CD4-positive, alpha-beta T cell treated with Interleukin-12 subunit alpha and Interleukin-12 subunit beta, for 1 hour (primary cell): ENCODE measurements at places on chromosomes 1 and 21.

- no peak for DNase-seq
Observed at GRCh38 chr1:39272798-39273469, 68.4 kb downstream of the MACF1 start.

DNA sequence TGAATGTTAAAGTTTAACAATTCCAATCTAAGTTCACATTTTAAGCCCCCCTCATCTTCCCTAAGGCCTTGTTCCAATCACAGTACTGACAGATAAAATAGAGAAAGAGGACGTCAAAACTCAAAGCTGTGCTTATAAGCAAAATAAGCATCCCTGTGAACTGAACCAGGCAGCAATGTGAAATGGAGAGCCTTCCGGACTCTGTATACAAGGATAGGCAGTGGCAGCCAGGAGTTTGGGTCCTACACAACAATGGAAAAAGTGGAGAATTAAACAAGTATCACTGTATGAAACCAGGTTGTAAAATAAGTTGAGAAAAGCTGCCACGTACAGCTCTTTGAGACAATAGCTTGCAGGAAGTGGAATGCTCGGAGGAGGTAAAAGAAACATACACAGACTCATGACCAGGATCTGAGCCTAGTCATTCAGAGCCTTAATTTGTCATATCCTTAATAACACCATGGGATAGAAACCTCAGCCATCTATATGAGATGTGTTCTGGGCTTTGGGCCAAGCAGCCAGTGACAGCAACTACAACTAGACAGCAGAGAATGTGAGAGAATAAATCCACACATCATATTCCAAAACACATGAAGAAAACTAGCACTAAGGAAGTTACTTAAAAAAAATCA, 55.2 kb upstream of the PALMD start:
- DNase-seq, result no peak

GRCh38 chr21:43287795-43288755, 119.3 kb downstream of the CRYAA start:
- DNase-seq, result no peak

- no peak for DNase-seq
Observed at GRCh38 chr1:18776777-18777176, 82.7 kb downstream of the TAS1R2 start.

DNA sequence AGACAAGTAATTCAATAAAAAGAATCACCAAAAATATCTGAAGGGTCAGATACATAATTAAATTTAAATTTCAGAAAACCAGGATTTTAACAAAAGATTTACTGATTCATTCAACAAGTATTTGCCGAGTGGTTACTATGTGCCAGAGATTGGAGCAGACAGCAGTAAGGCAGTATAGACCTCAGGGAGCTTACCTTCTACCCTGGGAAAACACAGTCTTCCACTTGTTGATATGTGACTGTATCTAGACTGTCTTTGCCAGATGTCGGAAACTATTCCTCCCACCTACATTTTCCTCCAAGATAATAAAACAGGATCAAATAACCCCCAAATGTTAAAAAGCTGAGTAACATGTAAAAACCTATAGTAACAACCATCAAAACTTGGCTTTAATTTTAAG, 6.2 kb downstream of the HNRNPR start:
- DNase-seq, result no peak

- no peak for DNase-seq
Observed at GRCh38 chr1:1420654-1421141, 378 bp downstream of the ANKRD65 start.

GRCh38 chr21:22763442-22763841, 1765.2 kb downstream of the NCAM2 start:
- DNase-seq, result no peak

DNA sequence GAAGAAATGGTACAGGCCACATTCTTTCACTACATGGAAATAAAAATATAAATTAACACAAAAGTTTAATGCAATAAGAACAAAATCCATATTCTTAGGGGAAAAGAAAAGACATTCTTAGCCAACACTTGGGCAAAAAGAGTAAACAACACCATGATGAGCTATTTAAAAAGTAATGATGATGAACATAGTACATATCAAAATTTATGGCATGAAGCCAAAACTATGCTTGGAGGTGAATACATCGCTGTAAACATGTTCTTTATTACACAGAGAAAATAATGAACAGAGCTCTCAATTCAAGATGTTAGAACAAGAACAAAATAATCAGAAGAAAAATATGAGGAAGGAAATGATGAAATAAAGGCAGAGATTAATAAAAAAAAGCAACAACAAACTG, 158.2 kb downstream of the ZSCAN20 start:
- no peak for DNase-seq

DNA sequence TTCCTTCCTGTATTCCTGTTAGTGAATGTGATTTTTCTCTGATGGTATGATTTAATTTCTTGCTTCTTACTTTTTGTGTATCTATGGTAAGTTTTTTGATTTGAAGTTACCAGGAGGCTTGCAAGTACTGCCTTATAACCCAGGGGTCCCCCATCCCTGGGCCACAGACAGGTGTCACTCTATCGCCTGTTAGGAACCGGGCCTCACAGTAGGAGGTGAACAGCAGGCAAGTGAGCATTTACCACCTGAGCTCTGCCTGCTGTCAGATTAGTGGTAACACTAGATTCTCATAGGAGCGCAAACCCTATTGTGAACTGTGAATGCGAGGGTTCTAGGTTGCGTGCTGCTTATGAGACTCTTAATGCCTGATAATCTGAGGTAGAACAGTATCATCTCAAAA, 143.3 kb downstream of the RPS6KC1 start:
- no peak for DNase-seq

DNA sequence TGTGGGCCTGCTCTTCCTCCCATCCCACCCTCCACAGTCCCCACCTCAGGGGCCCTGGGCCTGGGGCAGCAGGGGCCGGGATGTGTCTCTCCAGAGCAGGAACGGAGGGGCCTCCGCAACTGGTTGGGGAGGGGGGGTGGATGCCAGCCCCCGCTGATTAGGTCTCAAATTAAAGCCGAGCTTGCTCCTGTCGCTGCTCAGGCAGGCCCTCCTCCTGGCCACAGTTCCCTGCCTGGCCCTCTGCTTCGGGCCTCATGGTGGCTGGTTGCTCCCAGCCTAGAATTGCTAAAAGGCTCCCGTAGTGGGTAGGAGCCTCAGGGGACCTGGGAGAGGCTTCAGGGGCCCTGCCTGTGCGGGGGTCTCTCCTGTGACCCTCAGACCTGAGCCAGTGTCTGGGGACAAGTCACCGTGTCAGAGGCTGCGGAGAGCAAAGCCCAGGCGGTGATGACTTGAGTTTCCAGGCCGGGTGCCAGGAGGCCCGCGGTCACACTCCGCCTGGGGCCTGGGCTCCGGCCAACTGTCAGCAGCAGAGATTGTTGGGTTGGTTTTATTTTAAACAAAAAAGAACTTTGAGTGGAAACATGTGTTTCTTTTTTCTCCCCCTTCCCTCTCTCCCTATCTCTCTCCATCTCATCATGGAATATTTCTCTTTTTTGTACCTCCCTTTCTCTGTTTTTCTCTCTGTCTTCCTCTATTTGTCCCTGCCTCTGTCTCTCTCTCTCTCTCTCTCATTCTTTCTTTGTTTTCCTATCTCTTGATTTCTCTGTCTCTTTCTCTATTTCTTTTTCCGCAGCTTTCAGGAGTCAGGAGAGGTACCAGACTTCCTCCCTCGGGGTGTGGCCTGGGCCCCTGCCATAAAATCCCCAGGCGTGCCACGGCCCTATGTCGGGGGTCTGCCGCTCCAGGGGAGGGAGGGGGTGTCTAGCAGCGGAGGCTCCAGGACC, 20.0 kb upstream of the EPHA2 start:
- DNase-seq, result no peak

- DNase-seq, result no peak
Observed at GRCh38 chr21:39775816-39776215, 30.8 kb downstream of the IGSF5 start.

DNA sequence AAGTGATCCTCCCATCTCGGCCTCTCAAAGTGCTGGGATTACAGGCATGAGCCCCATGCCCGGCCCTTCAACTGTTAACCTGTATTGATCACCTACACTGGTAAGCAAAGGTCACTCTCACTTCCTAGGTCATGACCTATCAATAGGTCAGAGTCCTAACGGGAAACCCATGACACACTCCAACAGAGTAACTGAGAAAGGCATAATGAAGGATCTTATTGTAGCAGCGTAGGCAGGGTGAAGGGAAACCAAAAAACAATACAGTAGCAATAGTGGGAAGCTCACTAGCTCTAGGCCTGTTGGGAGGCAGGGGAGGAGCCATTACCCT, 19.5 kb upstream of the IFNAR1 start:
- DNase-seq, result no peak

DNA sequence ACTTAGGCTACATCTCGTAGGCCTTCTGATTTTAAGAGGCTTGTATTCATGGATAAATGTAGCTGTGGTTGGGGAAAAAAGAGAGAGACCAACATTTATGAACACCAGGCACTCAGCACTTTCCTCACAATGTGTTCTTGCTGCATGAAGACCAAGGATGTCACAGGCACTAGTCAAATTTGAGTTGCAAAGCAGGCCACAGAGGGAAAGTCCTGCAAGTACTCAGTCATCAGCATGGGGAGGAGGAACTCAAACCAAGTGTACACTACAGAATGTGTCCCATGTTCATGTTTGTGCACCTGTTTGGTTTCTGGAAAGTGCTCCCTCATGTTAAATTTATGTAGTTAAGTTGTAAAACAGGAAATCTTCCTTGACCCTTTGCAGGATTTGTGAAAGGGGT, 8.7 kb upstream of the MAP3K7CL start:
- DNase-seq, result no peak

- no peak for DNase-seq
Observed at GRCh38 chr1:221494670-221495069, 247.2 kb downstream of the DUSP10 start.

DNA sequence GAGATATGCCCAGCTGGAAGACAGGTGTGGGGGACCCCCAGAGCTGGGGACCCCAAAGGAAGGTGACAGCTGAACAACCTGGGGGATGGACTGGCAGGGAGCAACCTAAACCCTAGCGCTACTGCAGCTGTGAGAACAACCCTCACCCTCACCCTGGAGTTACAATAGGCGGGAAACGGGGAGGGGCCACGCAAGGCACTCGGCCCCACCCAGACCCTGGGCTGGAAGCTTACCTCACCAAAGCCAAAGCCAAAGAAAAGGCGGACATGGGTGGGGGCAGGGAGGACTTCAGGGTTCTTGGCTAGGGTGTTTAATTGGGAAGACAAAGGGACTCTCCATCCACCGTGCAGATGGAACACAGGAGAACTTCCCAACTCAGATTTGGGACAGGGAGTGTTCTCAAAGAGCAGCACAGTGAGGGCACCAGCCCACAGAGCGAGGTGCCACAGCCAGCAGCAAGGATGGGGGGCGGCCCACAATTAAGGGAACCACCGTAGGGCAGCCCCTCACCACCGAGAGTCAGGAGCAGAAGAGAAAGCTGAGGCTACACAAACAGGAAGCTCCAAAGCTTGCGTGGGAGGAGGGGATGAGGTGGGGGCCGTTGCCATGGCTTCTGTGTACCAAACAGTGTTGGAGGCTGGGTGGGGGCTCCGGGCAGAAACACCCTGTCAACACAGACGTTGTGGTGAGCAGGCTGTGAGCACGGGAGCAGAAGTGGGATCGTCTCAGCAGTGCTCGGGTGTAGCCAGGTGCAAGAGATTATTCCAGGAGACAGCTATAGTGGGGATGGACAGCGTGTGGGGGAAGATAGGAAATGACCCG, 1.9 kb downstream of the TAGLN2 start:
- DNase-seq, result peak; percentile 96

GRCh38 chr1:48558366-48558765, 86.4 kb upstream of the SPATA6 start:
- no peak for DNase-seq

- DNase-seq, result no peak
Observed at GRCh38 chr21:28640326-28640725, 352.4 kb downstream of the LTN1 start.

DNA sequence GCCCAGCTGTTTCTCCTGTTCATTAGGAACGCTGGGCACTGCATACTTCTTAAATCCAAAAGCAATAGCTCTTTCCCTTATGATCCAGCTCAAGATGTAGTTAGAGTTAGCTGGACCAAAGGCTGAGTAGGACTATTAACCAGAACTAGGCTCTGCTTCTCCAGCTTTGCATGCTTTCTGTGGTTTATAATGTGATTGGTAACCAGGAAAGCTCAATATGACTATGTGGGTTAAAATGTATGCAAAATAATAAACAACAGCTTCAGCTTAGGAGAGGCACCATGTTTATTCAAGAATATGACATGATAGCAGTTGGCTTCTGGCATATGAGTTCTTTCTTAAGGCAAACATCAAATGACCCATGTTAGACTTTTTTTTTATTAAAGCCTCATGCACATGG, 73.8 kb downstream of the LYPLAL1 start:
- DNase-seq, result no peak

GRCh38 chr1:172342584-172343239, 77.8 kb upstream of the C1orf105 start:
- no peak for DNase-seq

GRCh38 chr1:223500560-223501425, 107.6 kb downstream of the CCDC185 start:
- DNase-seq, result no peak

- no peak for DNase-seq
Observed at GRCh38 chr1:68149110-68149798, 83.1 kb downstream of the WLS start.

GRCh38 chr1:245858722-245859492, 648.2 kb downstream of the SMYD3 start:
- no peak for DNase-seq

DNA sequence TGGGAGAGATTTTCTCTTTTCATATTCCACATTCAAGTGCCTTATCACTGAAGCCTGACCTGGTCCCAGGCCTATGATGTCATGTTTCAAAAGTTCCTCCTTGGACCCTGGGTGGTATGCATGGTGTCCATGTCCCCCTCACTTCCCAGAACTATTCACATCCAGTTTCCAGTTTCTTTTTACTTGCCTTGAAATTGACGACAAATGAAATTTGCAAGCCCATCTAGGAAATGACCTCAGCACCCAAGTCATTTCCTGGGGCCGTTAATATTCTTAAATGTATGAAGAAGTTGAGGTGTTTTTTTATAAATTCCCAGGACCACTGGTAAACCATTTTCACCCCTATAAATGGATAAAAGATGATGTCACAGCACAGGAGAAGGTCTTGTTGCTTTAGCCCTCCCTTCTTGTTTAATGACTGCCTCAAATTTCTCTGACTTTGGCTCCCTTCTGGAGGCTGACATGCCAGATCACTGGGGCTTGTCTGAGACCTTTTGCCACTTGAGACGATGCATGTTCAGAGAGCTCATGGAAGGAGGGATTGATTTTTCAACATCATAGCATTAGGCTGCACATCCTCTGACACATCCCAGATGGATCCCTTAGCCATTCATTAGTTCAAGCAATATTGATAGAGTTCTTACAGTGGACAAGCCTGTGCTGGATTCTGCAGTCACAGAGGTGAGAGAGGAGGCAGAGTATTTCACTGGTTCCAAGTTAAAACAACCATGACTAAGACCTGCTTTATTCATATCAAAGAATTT, 221.3 kb downstream of the PLPP3 start:
- no peak for DNase-seq

DNA sequence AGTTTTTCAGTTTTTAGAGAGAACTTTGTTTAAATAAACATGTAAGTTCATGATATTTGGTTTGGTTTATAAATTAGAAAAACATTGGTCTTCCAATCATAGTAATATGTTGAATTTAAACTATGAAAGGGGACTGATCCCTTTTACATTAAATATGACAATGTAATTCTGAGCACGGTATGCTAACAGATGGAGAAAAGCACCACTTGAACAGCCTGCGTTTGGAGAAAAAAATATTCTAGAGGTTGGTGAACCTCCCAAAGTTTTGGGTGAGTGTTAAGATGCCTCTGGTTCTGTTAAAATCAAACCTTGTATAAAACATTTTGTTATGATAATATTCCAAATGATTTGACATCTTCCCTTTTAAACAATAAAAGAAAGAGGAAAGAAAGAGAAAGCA, 123.9 kb downstream of the SDCCAG8 start:
- no peak for DNase-seq
